Spinal cord (tissue), 10 donors: ENCODE measurements at places on chromosomes 12 and 14.

GRCh38 chr12:71060426-71060825, 97.4 kb downstream of the TSPAN8 start:
- H3K4me1 ChIP-seq = no peaks in the 10 kb centered on the region
- no peak overlapping the region for H3K27ac ChIP-seq
- H3K4me3 ChIP-seq = no peak overlapping the region
- H3K36me3 ChIP-seq = no peaks in the 10 kb centered on the region
- no peak for DNase-seq

DNA sequence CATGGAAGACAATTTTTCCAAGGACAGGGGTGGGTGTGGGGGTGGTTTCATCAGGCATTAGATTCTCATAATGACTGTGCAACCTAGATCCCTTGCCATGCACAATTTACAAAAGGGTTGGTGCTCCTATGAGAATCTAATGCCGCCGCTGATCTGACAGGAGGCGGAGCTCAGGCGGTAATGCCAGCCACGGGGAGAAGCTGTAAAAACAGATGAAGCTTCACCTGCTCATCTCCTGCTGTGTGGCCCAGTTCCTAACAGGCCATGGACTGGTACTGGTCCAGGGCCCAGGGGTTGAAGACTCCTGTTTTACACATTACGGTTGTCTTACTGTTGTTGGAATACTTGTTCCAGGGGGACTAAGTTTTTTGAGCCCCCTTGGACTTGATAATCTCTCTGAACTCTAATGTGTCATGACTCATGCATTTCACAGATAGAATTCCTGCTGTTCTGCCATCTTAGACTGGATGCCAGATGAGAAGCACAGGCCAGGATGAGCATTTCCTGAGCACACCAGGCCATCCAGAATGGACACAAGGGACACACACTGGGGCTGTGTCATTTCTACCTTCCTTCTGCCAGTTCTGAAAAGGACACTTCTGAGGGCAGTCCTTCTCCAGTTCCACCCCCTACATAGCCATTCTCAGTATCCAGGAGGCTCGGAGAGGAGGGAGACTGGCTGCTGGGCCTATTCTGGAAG, 5.8 kb downstream of the PLEKHD1 start:
- no peak for DNase-seq
- no peaks in the 10 kb centered on the region for H3K36me3 ChIP-seq
- no peak overlapping the region for H3K4me3 ChIP-seq
- H3K27ac ChIP-seq = no peak overlapping the region
- peaks cover 3% of the 10 kb centered on the region for H3K4me1 ChIP-seq
- H3K27me3 ChIP-seq = peaks cover 13% of the 10 kb centered on the region

GRCh38 chr14:49908433-49908782, 15.5 kb downstream of the ARF6 start:
- H3K27ac ChIP-seq = no peak overlapping the region
- no peaks in the 10 kb centered on the region for H3K36me3 ChIP-seq
- no peaks in the 10 kb centered on the region for H3K4me1 ChIP-seq
- H3K27me3 ChIP-seq = no peaks in the 10 kb centered on the region
- no peak for DNase-seq

GRCh38 chr14:63902375-63902976, 49.7 kb downstream of the SYNE2 start:
- DNase-seq = no peak
- peaks cover 2% of the 10 kb centered on the region for H3K4me1 ChIP-seq
- H3K4me3 ChIP-seq = no peak overlapping the region
- H3K27ac ChIP-seq = no peak overlapping the region
- H3K36me3 ChIP-seq = no peaks in the 10 kb centered on the region
- no peaks in the 10 kb centered on the region for H3K27me3 ChIP-seq

DNA sequence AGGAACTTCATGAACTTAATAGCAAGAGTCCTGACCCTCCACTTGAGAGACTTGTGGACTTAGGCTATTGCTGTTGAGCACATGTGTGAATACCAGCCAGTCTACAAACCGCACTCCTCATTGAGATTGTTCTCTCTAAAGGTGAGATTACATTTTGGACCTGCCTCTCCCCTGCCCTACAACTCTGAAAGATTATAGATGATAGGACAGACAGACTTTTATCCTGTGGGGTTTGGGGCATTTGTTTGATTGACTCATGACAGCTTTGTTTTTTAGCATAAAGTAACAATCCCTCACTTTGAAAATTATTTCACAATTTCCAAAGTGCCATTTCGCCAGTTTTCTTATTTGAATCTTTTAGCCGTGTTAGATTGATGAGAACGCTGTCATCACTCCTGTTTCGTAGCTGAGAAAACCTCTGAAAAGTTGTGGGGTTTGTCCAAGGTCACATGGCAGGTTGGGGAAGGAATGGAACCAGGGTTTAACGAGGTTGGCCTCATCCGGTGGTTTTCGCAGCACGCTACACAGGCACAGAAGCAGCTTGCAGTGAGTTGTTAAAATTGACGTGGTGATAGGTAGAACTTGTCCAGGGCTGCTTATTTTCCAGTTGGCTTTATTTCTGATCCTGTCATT, 836 bp downstream of the EVL start:
- no peaks in the 10 kb centered on the region for H3K27me3 ChIP-seq
- H3K36me3 ChIP-seq = no peaks in the 10 kb centered on the region
- no peak overlapping the region for H3K27ac ChIP-seq
- H3K4me3 ChIP-seq = no peak overlapping the region
- peaks cover 11% of the 10 kb centered on the region for H3K4me1 ChIP-seq

GRCh38 chr12:112238441-112238840, 113.1 kb downstream of the TRAFD1 start:
- H3K36me3 ChIP-seq = peaks cover 44% of the 10 kb centered on the region
- H3K4me1 ChIP-seq = no peaks in the 10 kb centered on the region
- no peak for DNase-seq
- no peak overlapping the region for H3K4me3 ChIP-seq

GRCh38 chr12:24227551-24227950, 278.1 kb upstream of the SOX5 start:
- H3K36me3 ChIP-seq = no peaks in the 10 kb centered on the region
- no peak overlapping the region for H3K4me3 ChIP-seq
- no peaks in the 10 kb centered on the region for H3K27me3 ChIP-seq
- no peak overlapping the region for H3K27ac ChIP-seq

DNA sequence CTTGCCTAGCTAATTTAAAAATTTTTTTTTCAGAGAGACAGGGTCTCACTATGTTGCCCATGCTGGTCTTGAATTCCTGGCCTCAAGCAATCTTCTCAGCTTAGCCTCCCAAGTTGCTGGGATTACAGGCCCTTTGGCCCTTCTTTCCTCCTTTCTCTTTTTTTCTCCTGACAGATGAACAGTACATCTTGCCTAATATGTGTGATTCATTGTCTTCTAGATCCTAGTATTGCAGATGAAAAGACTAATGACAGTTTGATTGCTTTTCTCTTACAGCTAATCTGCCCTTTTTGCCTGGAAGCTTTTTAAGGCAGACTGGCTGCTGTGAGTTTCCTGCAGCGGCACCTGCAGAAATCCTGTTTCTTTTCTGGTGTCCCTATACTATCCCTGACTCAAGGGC, 12.0 kb downstream of the DEPDC4 start:
- no peak for DNase-seq
- H3K27ac ChIP-seq = no peak overlapping the region
- no peak overlapping the region for H3K4me3 ChIP-seq
- H3K4me1 ChIP-seq = no peaks in the 10 kb centered on the region
- no peaks in the 10 kb centered on the region for H3K27me3 ChIP-seq
